Type B pancreatic cell (in vitro differentiated cells): ENCODE measurements at places on chromosomes 11 and 22. TPM values are rescaled to one million over a fixed set of nuclear protein-coding genes. Genes with fewer than 3 reads are reported as not detected.

- no peak for DNase-seq
Measured at GRCh38 chr11:122755409-122755808, 82.9 kb upstream of the CRTAM start.

DNA sequence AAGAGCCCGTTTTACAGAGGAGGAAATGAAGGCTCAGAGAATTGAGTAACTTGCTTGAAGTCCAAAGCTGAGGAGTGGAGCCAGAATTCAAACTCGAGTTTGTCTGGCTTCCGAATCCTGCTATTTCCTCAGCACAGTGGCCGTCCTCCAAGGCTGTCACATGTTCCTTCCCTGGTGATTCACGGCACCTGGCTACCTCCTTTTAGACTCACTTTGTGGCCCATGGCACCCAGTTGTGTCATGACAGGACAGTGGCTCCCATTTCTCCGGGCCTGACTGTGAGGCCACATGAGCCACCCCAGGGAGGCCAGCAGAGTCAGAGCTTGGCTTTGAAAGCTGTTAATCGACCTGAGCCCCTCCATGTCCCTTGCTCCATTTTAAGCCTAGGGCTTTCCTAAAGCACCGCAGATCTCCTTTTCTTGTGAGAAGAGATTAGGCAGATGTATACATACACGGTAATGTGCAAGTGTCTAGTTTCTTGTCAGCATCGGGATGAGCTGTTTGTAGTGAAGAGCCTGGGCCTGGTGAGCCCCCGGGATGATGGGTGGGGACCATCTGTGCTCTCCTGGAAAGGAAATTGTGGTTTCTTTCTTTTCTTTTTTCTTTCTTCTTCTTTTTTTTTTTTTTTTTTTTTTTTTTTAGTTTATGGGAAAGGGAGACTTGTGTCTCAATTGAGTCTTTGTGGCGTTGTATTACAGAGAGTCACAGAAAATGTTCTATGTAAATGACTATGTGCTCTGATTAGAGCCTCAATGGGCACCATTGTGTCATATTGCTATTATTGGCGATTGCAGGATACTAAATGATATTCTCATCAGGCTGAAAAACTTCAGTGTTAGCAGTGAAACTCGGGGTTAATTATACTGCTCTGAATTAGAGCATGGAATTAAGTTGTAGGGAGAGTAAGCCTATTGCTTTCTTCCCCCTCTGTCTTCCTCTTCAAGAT, 54.8 kb downstream of the PTPRJ start:
- DNase-seq = no peak

- DNase-seq = no peak
Measured at GRCh38 chr11:126522152-126522551, 166.7 kb downstream of the ST3GAL4 start.

GRCh38 chr11:126282736-126283591, at the start of gene TIRAP:
Gene TIRAP (plus strand): TSS chr11:126283093. CDS start chr11:126290895, 7,802 bp downstream.
- DNase-seq = no peak

KCNK7 gene
- 0.36 and 1.1 TPM in 2 replicates for total RNA-seq

UBQLN3 gene
- not detected in 2 replicates for total RNA-seq

- no peak for DNase-seq
Measured at GRCh38 chr11:14112721-14113120, 150.2 kb downstream of the SPON1 start.

DNA sequence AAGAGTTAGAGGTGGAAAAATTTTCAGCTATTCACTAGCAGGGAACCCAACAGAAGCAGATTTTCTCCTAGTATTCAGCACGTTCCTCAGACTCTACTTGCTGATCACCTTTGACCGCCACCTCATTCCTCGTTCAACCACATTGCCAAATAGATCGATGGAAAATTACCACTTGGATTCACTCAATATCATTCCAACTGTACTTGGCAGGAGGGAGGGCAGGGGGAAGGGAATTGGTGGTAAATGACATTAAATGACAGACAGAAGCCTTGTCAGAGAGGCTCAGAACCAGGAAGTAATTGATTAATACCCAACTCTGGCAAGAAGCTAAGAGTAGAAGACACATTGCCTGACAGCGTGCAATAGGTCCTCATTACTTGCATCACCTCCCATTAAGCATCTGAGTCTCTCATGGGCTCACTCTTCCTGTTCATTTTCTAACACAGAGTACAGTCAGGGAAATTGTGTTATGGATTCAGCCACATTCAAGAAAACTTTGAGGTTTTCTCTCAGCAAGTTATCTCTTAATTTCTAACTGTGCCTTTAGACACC, 240.5 kb upstream of the FAT3 start:
- DNase-seq = no peak

DNA sequence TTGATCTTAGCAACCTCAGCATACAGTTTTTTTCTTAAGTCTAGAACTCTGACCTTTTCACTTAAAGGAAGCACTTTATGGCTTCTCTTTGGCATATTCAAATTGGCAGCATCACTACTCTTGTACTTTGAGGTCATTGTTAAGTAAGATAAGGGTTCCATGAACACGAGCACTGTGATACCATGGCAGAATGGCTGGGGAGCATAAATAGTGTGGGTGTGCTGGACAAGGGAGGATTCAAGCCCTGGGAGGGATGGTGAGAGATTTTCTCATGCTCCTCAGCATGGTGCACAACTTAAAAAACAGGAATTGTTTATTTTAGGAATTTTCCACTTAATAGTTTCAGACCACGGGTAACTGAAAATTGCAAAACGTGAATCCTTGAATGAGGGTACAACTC, 111.4 kb downstream of the ATXN10 start:
- no peak for DNase-seq

LMO1 gene
- total RNA-seq = 2.1 and 2.7 TPM in 2 replicates

GRCh38 chr11:67499808-67500483, 5.2 kb downstream of the PITPNM1 start:
- no peak for DNase-seq

DNA sequence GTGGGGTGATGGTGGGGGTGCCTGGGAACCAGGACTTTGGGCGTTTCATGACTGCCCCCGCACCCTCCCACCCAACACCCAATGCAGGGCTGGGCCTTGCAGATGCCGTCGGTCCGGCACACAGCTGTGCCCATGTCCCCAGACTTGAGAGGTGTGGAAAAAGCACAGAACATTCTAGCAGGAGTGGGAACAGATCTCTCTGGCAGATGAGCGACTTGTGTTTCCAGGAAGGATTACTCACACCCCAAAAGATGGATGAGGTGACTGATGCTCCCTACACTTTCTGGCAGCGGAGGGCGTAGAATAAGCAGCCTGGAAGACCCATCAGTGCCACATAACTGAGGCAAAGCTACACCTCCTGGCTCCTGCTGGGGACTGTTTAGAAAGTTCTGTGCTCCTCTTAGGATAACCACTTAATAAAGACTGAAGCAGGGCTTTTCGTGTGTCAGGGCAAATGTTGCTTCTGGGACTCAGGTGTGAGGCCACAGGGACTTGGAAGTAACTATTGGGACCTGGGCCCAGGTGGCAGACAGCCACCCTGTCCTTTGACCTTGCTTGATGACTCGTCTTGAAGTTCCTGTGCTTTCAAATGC, 24.2 kb downstream of the FBLN1 start:
- no peak for DNase-seq

- DNase-seq = no peak
Measured at GRCh38 chr22:27636716-27637508, 164.6 kb downstream of the MN1 start.

- peak; percentile 52 for DNase-seq
Measured at GRCh38 chr11:133842053-133842452, 3.3 kb downstream of the SPATA19 start.
